ENCODE measurements at places on chromosomes 13 and 19.

DNA sequence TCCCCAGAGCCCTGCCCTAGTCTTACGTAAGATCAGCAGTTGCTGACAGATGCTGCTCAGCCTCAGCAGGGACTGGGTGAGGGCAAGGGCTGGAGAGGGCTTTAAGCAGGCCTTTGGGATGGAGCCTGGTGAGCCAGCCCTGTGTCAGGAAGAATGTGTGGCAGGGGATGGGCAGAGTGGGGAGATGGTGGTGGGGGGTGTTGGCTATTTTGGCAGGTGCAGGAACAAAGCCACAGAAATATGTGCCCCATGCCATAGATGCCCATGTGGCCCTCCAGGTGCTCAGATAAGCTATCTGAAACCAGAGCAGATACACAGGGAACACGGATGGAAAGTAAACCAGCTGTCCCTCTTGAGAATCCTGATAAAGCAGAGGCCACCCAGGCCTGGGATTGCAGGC is 1325.0 kb downstream of the UQCRFS1 start:
- DNase-seq, result no peak

DNA sequence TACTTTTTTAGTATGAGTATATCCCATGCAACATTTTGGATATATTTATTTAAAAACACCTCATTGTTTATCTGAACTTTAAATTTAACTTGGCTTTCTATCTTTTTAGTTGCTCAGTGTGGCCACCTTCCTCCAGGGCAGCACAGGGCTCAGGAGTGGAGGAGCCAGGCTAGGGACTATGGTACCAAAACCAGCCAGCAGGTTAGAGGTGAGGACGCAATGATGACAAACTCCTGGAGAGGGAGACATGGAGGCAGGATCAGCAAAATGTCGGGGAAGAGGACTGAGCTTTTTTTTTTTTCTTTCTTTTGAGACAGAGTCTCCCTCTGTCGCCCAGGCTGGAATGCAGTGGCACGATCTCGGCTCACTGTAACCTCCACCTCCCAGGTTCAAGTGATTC is 29.6 kb upstream of the CALM3 start:
- DNase-seq, result no peak

GRCh38 chr13:23688336-23688735 is 118.1 kb downstream of the TNFRSF19 start:
- no peak for DNase-seq

GRCh38 chr13:40629678-40630384 is 36.6 kb downstream of the FOXO1 start:
- DNase-seq, result no peak

- DNase-seq, result no peak
Observed at GRCh38 chr19:42471554-42472249, 29.0 kb upstream of the CXCL17 start.

DNA sequence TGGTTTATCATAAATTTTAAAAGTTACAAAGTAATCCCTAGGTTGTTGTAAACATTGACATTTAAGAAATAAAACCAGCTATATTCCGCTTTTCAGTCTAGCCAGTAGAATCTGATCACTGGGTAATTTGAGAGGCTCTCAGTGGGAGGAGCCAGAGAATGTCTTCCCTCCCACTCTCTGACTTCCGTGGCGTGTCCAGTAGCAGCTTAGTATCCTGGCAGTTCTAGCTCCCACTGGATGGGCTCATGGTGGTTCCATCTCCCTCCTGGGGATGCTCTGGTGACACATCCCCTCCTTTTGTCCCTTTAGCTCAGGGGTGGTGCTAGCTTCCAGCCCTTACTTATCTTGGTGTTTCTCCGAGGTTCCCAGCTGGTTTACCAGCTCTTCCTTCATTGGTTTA is 34.5 kb downstream of the MTUS2 start:
- DNase-seq, result no peak

- no peak for DNase-seq
Observed at GRCh38 chr19:33175886-33176669, 18.1 kb upstream of the LRP3 start.

GRCh38 chr13:56424246-56424645 is 716.5 kb upstream of the PRR20A start:
- no peak for DNase-seq

- no peak for DNase-seq
Observed at GRCh38 chr13:50124536-50125303, 109.5 kb downstream of the KCNRG start.

- DNase-seq, result no peak
Observed at GRCh38 chr13:113863524-113864272, at the start of gene GAS6. Gene GAS6, minus strand, starts transcription at chr13:113864076. Its CDS starts 156 bp downstream, at chr13:113863920.

GRCh38 chr19:38070573-38070972 is 153.4 kb downstream of the DPF1 start:
- no peak for DNase-seq

GRCh38 chr19:16441661-16442162 is 30.1 kb downstream of the EPS15L1 start:
- DNase-seq, result no peak

- DNase-seq, result no peak
Observed at GRCh38 chr13:43387880-43388279, 364.5 kb downstream of the DNAJC15 start.

- DNase-seq, result no peak
Observed at GRCh38 chr13:24540236-24541126, 27.9 kb upstream of the PARP4 start.

- no peak for DNase-seq
Observed at GRCh38 chr13:94419304-94419924, 60.1 kb downstream of the DCT start.

All from forelimb muscle (tissue), 1 donor.